ENCODE measurements at places on chromosomes 4 and X. TPM values are rescaled to one million over a fixed set of nuclear protein-coding genes. Genes with fewer than 3 reads are reported as not detected.

DNA sequence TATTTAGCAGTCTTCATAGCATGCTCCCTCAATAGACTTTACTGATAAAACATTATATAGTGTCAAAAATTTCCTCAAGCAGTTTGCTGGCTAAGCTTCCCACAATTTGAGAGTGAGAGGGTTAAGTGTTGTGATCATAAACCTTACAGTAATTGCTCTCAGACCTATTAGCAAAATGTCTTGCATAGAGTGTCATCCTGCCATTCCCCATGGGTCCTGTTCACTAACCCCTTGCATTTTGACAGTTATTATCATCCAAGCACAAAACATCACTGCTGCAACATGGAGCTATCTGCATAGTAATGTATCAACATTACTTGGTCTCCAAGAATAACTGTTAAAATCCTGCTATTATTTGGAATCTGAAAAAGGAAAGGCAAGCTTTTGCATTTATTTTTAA, 196.1 kb upstream of the GK2 start:
- H3K36me3 ChIP-seq = no peaks in the 10 kb centered on the region
- H3K4me3 ChIP-seq = no peak overlapping the region
- H3K4me1 ChIP-seq = no peaks in the 10 kb centered on the region

MAP3K15 gene
- not detected for total RNA-seq

DNA sequence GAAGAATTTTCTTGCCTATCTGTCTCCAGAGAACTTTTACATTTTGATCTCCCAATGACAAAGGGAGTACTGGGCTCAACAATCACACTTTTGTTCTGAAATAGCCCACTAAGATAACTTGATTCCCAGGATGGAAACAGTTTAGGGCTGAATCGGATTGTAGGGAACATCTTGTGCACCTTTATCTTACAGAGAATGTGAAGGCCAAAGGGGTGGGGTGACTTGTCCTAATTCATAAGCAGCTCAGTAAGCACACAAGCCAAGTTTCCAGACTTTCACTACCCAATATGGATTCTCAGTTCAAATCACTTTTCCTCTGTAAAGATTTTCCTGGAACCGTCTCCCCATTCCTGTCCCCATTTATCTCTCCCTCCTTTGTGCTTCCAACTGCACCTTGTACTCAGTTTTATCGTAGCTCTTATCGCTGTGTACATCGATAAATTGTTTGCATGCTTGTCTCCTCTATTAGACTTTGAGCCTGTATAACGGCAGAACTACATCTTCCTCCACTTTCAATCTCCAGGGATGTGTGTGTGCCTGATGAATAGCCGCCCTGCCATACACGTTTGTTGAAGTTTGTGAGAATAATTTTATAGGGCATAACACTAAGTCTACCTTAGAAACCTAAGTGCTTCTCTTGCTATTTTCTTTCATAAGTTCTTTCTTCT, 77.4 kb downstream of the MBNL3 start:
- no peak overlapping the region for H3K27ac ChIP-seq
- DNase-seq = no peak
- no peaks in the 10 kb centered on the region for H3K36me3 ChIP-seq
- H3K4me3 ChIP-seq = no peak overlapping the region
- no peaks in the 10 kb centered on the region for H3K4me1 ChIP-seq

GRCh38 chrX:137101273-137101990, 67.6 kb upstream of the GPR101 start:
- no peaks in the 10 kb centered on the region for H3K36me3 ChIP-seq
- H3K4me1 ChIP-seq = no peaks in the 10 kb centered on the region

GRCh38 chr4:100913685-100914084, 395.9 kb upstream of the EMCN start:
- H3K4me3 ChIP-seq = no peak overlapping the region

KLB gene
- not detected for total RNA-seq

EDA gene
- 1.3 TPM for total RNA-seq

DNA sequence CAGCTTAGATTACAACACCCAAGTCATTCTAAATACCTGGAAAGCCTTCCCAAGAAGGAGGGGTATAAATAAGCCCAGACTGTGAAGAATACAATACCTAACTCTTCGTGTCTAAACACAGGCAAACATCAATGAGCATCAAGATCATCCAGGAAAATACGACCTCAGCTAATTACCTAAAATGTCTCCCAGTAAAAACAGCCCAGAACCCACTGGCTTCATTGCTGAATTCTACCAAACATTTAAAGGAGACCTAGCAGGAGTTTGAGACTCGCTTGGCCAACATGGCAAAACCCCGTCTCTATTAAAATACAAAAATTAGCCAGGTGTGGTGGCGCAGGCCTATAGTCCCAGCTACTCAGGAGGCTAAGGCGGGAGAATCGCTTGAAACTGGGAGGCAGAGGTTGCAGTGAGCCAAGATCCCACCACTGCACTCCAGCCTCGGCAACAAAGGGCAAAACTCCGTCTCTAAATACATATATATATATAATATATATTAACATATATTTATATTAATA, 19.1 kb upstream of the HSFX4 start:
- peaks cover 13% of the 10 kb centered on the region for H3K27me3 ChIP-seq
- H3K4me1 ChIP-seq = no peaks in the 10 kb centered on the region
- no peak for DNase-seq
- no peak overlapping the region for H3K4me3 ChIP-seq
- no peaks in the 10 kb centered on the region for H3K36me3 ChIP-seq

GRCh38 chr4:152500800-152501434, 35.0 kb downstream of the FBXW7 start:
- peak; percentile 83 for DNase-seq
- H3K27ac ChIP-seq = no peak overlapping the region
- no peaks in the 10 kb centered on the region for H3K27me3 ChIP-seq
- peaks cover 6% of the 10 kb centered on the region for H3K36me3 ChIP-seq
- peaks cover 12% of the 10 kb centered on the region for H3K4me1 ChIP-seq
- no peak overlapping the region for H3K4me3 ChIP-seq

GRCh38 chrX:9396930-9397329, 67.9 kb upstream of the TBL1X start:
- no peaks in the 10 kb centered on the region for H3K27me3 ChIP-seq
- DNase-seq = no peak
- no peak overlapping the region for H3K27ac ChIP-seq
- H3K4me1 ChIP-seq = no peaks in the 10 kb centered on the region
- H3K4me3 ChIP-seq = no peak overlapping the region

GRCh38 chrX:131068945-131069719, 11.0 kb downstream of the ARHGAP36 start:
- H3K4me1 ChIP-seq = no peaks in the 10 kb centered on the region
- DNase-seq = peak; percentile 13
- peaks cover 4% of the 10 kb centered on the region for H3K27me3 ChIP-seq
- H3K4me3 ChIP-seq = no peak overlapping the region

DNA sequence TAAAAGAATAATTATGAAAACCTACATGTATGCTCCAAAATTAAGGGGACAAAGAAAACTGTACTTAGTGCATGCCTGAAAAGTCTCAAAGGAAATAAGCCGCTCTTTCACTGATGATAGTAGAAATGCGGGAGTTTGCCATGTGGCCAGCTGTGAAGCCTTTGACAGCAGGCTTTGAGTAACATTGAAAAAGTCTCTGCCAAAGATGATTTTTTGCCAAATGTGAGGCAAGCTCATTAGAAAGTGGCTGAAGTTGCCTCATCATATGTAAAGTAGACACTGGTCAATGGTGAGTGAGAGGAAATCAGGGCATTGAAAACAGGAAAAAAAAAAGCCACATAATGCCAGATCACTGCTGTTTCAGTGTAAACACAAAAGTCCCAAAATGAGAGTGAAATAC, 2360.1 kb downstream of the PCDH7 start:
- no peaks in the 10 kb centered on the region for H3K27me3 ChIP-seq
- H3K4me3 ChIP-seq = no peak overlapping the region
- DNase-seq = no peak
- H3K4me1 ChIP-seq = no peaks in the 10 kb centered on the region
- H3K27ac ChIP-seq = no peak overlapping the region
- H3K36me3 ChIP-seq = no peaks in the 10 kb centered on the region

STATH gene
- total RNA-seq = not detected

DNA sequence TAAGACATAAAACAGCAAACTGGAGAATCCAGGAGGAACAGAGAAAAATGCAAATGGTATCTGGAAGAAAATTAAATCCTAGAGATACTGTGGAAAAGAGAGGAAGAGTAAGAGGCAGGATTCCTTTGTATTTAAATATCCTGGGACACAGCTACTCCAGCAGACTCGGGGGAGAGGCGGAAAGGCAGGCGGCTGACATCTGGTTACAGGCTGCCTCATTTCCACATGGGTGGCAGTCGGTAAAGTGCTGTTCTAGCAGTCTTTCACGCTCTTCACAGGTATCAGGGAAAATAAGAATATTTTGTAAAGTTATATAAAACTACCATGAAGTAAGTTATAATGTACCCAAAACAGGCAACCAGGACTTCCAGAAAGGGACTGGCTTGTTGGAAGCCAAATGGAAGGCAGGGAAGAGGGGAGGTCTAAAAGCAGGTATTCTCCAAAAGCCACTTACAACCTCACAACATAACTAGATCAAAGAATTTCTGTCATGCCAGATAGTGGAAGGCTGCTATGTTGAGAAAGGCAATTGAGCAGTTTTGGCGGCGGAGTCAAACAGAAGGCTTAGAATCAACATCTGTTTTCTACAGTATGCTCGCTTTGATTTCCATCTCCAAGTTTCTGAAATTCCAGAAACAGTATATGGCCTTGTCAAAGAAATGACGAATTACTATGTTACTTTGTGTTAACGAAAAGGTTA, 1.3 kb upstream of the TIGD2 start:
- peaks cover 11% of the 10 kb centered on the region for H3K4me1 ChIP-seq
- peak overlapping the region; percentile 61 for H3K27ac ChIP-seq
- peak overlapping the region; percentile 79 for H3K4me3 ChIP-seq
- peaks cover 15% of the 10 kb centered on the region for H3K36me3 ChIP-seq
- no peaks in the 10 kb centered on the region for H3K27me3 ChIP-seq

CBLL2 gene
- total RNA-seq = not detected

GRCh38 chr4:57109847-57110639, at the start of gene IGFBP7:
Gene IGFBP7 (minus strand): TSS chr4:57110385. CDS start chr4:57110351, 34 bp downstream.
- no peaks in the 10 kb centered on the region for H3K36me3 ChIP-seq
- H3K27me3 ChIP-seq = no peaks in the 10 kb centered on the region
- H3K4me3 ChIP-seq = peak within 1 kb of the TSS; percentile 68
- H3K4me1 ChIP-seq = peaks cover 30% of the 10 kb centered on the region
- no peak within 1 kb of the TSS for H3K27ac ChIP-seq

CYSLTR1 gene
- 0.16 TPM for total RNA-seq

ARSJ gene
- total RNA-seq = 50.7 TPM

- peaks cover 11% of the 10 kb centered on the region for H3K27me3 ChIP-seq
- peaks cover 29% of the 10 kb centered on the region for H3K4me1 ChIP-seq
- H3K27ac ChIP-seq = peak overlapping the region; percentile 47
- no peaks in the 10 kb centered on the region for H3K36me3 ChIP-seq
- H3K4me3 ChIP-seq = no peak overlapping the region
- peak; percentile 29 for DNase-seq
Measured at GRCh38 chrX:118353081-118353850, 7.4 kb downstream of the WDR44 start.

GRCh38 chr4:98466868-98467599, 191.4 kb downstream of the TSPAN5 start:
- H3K36me3 ChIP-seq = no peaks in the 10 kb centered on the region
- peaks cover 11% of the 10 kb centered on the region for H3K4me1 ChIP-seq
- no peak for DNase-seq
- peak overlapping the region; percentile 71 for H3K4me3 ChIP-seq
- H3K27ac ChIP-seq = no peak overlapping the region

DNA sequence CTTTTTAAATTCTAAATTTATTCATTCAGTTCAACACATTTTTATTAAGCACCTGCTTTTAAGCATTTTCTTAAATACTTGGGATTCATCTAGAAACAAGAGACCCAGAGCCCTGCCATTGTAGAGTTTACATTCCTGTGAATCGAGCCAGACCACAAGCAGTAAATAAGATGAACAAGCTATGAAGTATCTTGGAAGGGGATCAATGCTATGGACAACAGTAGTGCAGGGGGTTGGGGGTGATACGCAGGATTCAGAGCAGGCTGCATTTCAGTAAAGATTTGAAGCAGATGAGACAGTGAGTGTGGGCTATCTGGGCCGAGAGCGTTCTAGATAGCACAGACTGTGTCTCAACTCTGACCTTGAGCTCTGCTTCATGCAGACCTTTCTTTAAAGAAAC, 35.1 kb downstream of the CLDN22 start:
- H3K4me3 ChIP-seq = no peak overlapping the region
- no peak overlapping the region for H3K27ac ChIP-seq
- peaks cover 64% of the 10 kb centered on the region for H3K36me3 ChIP-seq
- no peaks in the 10 kb centered on the region for H3K4me1 ChIP-seq

CCKAR gene
- total RNA-seq = not detected

Data from MCF 10A (cell line).